HCEC 1CT (cell line): ENCODE measurements at places on chromosomes 6 and 20.

DNA sequence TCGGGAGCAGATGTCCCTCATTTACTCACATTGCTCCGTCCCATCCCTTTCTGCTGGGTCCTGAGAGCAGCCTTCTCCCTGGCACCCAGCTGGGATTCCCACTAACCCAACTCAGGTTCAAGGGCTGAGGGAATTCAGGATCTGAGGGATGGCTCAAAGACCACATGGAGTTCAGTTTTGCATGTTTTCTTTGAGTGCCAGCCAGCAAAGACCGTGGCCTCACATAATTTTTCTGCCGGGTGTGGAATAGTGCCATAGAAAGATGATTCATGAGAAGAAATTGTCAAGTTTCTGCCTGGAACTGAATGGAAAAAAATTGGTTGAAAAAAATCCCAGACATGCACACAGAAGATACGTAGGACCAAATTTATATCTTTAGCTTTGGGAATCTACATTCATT lies 168.6 kb downstream of the CD83 start:
- DNase-seq: peak; percentile 77

DNA sequence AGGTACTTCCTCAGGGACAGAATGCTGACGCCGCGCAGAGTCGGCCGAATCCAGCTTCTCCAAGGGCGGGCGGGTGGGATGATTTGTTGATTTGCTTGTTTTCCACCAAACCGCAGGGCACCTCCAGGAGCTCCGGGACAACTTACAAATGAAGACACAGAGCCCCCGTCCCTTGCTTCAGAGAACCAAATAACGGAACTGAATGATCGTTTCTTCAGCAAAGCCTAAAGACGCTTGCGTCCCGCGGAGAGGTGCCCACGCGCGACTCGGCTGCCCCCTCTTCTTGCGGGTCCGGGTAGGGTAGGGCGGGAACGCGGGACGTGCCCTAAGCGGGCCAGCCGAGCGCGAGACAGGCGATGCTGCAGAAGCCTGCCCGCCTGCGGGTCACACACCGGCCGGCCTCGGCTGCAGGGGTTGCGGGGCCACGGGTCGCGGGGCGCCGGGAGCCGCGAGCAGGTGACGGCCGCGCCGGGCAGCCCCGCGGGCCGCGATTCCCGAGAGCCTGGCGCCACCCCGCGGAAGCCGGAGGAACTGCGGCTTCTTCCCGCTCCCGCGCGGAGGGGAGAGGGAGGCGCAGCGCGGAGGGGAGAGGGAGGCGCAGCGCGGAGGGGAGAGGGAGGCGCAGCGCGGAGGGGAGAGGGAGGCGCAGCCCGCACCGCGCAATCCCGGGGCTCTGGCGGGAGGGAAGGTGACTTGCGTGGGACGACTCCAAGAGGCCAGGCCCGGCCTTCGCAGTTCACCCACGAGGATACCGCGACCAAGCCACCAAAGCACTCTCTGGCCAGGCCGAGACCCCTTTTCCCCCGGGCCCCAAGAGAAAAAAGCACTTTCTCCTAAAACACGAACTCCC lies 7.7 kb upstream of the FOXF2 start:
- DNase-seq: no peak

DNA sequence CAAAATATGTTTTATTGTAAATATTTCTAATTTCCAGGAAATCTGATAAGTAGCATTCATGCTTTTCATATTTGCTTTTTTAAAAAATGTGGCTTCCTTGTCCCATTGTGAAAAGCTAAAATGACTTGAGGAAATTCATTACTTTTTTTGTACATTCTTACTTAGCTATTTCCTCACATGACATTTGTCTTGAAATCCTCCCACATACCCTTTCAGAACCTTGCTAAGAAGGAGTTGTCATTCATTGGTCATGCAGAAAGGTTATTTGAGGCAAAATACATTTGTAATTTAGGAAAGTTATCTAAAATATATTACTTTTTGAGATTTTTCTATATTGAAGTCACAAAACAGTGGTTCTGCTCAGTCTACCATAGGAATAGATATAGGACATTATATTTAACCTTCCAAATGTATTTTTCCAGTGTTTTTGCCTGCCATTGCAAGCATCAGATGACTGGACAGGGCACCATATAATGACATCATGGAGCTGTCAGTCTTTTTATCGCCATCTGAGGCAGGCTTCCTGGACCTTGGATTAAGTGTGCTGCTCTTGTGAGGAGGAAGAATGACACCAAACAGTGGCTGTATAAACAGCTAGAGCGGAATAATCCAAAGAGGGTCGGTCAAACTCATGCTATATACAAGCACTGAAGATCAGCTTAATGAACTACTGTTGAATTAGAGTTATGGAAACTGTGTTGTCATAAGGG lies 109.4 kb upstream of the HCRTR2 start:
- no peak for DNase-seq

GRCh38 chr6:161996783-161997182 lies 722.9 kb upstream of the AGPAT4 start:
- DNase-seq: no peak

DNA sequence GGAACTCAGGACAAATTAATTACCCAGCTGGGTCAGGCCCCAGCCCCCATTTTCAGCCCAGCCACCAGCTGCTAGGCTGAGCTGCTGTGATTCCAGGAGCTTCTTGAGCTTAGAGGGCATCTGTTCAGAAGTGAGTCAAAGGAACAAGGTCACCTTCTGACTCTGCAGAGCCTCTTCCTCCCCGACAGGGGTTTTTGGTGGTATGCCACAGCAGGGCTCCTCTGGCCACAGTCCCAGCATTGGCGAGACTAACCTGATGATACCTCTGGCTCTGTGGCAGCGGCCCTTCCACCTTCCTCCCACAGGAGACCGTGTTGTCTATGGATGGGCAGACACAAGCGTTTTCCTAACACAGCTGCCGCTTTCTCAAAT lies 39.7 kb downstream of the ZC3H12D start:
- DNase-seq: no peak

GRCh38 chr6:35415065-35415891 lies 36.9 kb upstream of the FANCE start:
- DNase-seq: peak; percentile 85

- DNase-seq: no peak
Measured at GRCh38 chr6:89260310-89260709, 43.2 kb upstream of the GABRR1 start.

- DNase-seq: peak; percentile 70
Measured at GRCh38 chr6:1872649-1873131, 263.0 kb downstream of the FOXC1 start.

GRCh38 chr6:119207971-119208725 lies 129.7 kb upstream of the FAM184A start:
- DNase-seq: peak; percentile 41

GRCh38 chr6:168212362-168212761 lies 107.2 kb downstream of the DACT2 start:
- no peak for DNase-seq

DNA sequence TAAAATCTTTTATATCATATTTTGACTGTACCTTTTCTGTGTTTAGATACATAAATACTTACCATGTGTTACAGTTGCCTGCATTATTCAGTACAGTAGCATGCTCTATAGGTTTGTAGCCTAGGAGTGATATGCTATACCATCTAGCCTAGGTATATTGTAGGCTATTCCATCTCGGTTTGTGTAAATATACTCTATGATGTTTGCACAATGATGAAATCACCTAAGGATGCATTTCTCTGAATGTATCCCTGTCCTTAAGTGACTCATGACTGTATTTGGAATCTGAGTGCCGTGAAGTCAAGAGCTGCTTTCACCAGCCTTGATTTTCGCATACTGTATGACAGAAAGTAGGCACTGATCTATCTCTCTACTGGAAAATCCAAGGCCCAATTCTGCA lies 129.9 kb downstream of the UTRN start:
- DNase-seq: peak; percentile 89

GRCh38 chr20:45924391-45925261 lies 9.9 kb upstream of the PCIF1 start:
- peak; percentile 50 for DNase-seq

DNA sequence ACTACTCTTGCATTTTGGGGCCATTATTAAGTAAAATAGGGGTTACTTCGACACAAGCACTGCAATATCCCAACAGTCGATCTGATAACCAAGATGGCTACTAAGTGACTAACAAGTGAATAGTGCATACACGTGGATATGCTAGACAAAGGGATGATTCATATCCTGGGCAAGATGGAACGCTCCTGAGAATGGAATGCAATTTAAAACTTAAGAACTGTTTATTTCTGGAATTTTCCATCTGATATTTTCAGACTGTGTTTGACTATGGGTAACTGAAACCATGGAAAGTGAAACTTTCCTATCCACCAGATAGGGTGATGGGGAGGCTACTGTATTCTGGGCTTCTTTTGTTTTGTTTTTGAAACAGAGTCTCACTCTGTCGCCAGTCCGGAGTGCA lies 66.5 kb downstream of the ILRUN start:
- DNase-seq: peak; percentile 89

GRCh38 chr6:30744054-30744805 lies at the start of gene IER3:
Gene IER3 (minus strand): TSS chr6:30744547. CDS start chr6:30744518, 29 bp downstream.
- DNase-seq: peak; percentile 95

- DNase-seq: peak; percentile 13
Measured at GRCh38 chr6:142385352-142385751, 83.5 kb downstream of the ADGRG6 start.

- no peak for DNase-seq
Measured at GRCh38 chr6:39273406-39273821, 40.8 kb downstream of the KCNK17 start.

DNA sequence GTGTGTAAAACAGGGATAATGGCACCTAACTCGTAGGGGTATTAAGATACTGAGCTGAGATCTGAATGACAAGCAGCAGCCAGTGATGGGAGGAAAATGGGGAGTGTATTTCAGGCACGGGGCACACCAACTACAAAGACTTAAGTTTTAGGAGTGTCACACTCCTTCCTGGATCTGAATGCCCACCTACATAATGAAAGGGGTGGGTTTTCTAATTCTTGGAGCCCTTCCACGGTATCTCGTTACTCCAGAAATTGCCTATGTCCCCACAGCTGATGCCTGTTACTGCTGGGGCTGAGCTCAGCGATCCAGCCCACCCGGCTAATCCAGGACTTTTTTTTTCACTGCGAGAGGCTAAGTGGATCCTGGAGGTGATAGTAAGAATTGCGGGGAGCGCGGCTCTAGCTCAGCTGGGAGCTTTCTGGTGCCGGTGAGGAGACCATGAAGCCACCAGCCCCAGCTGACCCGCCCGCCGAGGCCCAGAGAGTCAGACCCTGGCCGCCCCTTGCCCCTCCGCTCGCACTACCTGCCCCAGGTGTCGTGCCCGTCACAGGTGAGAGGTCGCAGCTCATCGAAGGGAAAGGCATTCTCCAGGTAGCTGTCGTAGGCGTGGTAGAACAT lies 727 bp downstream of the EDEM2 start:
- peak; percentile 25 for DNase-seq

DNA sequence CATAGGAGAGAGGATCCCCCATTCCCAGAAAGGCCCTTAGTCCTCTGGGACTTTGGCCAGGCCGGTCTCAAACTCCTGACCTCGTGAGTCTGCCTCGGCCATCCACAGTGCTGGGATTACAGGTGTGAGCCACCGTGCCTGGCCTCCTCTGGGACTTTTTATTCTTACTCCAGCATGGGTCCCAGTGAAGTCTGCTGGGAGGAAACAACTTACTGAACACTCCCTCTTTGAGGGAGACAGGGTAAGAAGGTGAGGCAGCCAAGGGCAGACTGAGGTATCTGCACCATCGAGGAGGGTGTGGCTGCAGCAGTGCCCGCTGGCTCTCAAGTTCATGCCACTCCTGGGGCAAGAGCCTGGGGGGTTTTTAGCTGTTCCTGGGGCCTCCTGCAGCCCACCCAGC lies 2.4 kb downstream of the BAK1 start:
- no peak for DNase-seq

DNA sequence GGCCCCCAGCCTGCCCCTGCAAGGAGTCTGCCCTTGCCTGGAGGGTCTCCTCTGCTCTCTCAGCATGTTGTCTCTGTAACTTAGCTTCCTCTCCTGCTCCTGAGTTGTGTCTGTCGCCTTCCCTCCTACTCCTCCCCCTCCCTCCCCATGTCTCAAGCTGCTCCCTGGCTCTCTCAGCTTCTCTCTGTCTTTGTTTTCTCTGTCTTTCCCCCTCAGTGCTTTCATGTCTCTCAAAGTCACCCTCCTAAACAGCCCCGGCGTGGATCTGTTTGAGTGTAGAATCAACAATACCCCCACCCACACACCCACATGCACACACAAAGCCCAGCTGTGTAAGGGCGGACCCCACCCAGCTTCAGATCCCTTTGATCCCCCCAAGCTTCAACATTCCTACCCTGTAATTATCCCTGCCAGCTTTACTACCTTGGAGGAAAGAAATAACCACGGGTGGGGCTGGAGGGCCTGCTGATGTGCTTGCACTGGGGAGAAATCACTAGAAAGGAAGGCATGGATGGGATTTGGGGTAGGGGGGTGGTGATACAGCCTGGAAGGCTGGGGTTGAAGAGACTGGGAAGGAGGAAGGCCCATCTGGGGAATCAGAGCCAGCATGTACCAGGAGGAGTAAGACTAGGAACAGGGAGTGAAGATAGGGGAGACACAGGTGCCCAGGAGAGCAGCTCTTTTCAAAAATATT lies 1.0 kb upstream of the LY6G6D start:
- no peak for DNase-seq

DNA sequence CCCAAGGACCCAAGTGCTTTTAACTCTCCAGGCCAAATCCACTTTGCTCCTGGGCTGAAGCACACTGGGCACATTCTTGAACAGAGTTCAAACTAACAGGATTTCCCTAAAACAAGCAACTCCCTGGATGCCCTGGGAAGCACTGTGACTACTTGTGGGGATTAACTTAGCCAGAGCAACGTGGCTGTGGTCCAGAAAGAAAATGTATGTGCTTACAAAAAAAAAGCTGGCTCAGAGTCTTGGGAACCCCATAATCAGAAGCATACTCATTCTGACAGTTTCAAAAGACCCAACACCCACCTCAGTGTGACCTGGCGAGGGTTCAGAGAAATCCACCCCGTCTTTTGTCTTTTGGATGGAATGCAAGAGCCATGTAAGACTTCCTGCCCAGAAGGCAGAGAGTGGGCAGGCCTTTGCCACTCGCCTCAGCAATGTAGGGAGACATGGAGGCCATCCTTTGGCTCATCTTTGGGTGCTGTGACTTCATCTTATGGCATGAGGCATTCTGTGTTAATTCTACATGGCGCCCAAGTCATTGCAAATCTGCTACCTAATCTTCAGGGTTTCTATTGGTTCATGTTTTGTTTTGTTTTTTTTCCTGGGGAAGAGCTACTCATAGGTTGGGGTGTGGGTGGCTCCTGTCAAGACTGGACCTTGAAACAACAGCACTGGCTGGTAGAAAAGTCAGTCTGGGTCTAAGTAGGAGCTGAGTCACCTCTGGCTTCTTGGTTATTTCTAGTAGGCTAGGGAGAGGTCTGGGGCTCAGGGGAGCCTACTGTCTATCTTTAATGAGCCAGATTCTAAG lies 248.6 kb upstream of the SUPT3H start:
- DNase-seq: peak; percentile 97

DNA sequence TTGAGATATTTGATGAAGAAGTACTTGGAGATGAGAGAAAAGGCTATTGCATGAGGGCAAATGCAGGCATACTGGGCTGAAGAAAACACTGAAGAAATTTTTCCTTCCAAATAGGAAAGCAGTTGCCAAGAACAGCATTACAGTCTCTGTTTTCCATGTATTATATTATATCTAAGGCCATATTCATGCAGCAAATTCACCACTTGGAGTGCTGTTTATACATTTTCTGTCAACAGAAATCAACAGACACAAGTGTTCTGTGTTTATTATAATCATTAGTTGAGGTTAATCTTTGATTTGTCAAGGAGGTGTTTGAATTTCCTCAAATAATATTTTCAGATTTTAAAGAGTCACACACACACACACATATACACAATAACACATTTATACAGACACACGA lies 268.8 kb upstream of the PLCB4 start:
- no peak for DNase-seq
